ENCODE measurements at places on chromosomes 16 and 17.

DNA sequence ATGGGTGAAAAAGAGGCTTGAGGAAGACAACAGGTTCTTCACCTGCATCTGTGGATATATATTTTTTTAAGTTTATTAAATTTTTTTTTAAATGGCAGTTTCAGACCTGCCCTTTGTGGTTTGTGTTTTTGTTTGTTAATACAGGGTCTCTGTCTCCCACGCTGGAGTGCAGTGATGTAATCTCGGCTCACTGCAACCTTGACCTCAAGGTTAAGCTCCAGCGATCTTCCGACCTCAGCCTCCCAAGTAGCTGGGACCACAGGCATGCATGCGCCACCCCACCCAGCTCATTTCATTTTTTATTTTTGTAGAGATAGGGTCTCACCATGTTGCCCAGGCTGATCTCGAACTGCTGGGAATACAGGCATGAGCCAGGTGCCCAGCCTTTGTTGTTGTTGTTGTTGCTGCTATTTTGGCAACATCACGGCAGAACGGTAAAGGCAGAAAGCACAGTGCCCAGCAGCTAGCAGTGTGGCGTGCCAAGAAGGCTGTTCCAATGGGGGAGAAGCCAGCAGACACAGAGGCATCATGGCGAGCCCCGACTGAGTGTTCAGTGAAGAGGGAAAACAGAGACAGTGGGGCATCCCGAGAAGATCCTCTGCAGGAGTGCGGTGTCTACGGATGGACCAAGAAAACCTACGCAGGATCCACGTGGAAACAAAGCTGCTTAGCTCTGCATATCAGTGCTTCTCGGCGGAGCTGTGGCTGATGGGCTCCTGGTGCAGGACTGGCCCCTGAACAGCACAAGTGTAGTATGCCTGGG is 19.6 kb downstream of the TMC6 start:
- DNase-seq = no peak

DNA sequence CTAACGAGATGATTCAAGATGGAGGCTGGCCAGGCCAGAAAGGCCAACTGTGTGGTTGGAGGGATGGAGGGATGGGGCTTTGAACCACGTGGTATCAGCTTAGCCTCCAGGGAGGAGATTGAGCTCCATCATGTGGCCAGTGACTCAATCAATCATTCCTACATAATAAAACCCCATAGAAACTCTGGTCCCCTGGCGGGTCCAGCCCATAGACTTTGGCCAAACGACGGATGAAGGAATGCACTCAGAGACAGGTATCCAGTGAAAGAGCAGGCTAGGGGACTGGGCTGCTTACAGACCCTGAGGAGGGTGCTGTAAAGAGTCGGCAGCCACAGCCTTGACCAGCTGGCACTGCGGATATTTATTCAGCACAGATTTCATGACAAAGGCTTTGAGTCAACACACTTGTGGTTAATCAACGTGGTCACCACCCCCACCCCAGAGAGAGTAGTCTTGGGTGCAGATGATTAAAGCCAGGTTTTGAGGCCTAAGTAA is 308.7 kb upstream of the TNRC6C start:
- peak; percentile 59 for DNase-seq

DNA sequence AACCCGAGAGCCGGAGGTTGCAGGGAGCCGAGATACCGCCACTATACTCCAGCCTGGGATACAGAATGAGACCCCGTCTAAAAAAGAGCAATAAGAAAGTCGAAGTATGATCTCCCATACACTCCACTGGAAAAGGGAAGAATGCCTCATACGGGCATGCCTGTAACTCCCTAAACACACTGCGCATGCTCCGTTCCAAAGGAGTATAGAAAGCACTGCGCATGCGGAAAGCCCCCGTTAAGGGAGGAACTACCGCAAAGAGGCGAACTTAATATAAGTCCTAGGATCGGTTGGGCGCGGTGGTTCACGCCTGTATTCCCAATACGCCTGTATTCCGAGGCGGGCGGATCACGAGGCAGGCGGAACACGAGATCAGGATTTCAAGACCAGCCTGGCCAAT is 313.1 kb upstream of the ERCC4 start:
- no peak for DNase-seq

DNA sequence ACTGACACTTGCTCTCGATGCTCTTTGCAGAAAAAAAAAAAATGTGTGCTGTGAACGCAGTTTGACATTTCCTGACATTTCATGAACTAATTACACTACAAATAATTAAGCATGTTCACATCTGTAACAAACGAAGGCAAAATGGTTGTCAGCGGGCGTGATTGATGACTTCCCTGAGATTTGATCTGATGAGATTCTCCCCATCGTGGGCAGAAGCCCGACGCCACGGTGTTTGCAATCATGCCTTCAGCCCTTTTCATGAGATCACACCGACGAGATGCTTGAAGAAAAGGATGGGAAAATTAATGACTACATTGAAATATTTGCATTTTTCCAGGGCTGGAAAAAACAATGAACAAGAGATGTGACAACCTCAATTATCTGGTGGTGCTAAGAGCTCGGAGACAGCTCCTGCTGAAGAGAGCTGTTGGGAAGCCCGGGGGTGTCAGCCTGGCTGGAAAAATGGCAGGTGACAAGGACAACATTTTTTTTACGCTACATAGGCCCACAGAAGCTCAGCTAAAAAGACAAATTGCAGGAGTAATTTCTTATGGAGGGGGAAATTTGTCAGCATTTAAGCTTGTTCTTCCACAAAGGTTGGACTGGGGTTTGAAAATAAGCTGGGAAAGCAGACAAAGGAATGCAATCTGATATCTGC is 259.4 kb upstream of the IRX3 start:
- DNase-seq = no peak

GRCh38 chr16:89921702-89922476 is 1.3 kb upstream of the TUBB3 start:
- peak; percentile 94 for DNase-seq

DNA sequence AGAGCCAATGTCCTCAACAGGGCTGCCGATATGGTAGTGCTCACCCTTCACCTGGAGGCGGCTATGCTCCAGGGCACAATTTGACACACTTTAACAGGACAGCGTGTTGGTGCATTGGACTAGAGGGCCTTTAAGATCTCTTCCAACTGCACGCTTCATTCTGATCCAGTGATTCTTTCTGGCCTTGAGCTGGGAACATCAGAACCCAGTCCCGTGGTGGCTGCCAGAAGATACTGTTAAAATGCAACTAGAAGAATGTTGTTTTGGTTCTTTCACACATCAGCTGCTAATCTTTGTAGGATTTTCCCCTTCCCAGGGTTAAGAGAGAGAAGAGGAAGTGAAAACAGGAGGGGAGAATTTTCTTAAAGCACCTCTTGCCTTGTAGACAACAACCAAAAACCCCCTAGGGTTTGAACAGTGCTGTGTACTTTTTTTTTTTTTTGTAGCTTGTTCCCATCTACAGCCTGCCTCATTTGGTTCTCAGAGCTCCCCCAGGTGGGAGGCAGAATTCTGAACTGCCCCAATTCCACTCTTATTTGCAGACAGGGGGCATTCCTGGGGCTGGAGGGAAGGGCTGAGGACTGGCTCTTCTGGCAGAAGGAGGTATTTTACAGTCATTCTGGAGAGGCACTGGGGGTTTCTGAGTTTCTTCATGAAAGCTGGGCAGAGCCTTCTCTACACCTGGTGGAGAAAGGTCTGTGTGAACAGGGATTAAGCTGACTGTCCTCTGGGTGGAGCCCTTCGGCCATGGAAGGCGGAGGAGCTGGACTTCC is 32.4 kb downstream of the SMARCE1 start:
- DNase-seq = peak; percentile 58

DNA sequence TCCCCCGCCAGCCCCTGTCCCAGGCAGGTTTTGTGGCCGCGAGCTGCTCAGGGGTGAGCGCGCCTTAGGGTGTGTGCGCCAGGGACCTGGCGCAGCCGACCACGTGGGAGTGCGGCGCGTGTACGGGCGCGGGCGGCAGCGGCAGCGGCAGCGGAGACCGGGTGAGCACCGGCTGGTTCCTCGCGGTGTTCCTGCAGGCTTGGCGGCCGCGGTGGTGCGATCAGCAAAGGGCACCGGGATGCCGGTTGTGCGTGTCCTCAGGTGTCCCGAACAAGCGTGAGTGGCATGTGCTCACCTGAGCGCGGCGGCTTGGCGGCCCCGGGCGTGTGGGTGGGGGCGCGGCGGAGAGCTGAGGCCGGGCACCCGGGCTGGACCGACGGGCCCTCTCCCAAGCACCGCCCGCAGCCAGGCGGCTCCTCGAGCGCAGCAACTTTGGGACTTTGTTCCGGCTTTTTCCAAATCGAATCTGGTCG is 381 bp upstream of the HSD11B2 start:
- no peak for DNase-seq

DNA sequence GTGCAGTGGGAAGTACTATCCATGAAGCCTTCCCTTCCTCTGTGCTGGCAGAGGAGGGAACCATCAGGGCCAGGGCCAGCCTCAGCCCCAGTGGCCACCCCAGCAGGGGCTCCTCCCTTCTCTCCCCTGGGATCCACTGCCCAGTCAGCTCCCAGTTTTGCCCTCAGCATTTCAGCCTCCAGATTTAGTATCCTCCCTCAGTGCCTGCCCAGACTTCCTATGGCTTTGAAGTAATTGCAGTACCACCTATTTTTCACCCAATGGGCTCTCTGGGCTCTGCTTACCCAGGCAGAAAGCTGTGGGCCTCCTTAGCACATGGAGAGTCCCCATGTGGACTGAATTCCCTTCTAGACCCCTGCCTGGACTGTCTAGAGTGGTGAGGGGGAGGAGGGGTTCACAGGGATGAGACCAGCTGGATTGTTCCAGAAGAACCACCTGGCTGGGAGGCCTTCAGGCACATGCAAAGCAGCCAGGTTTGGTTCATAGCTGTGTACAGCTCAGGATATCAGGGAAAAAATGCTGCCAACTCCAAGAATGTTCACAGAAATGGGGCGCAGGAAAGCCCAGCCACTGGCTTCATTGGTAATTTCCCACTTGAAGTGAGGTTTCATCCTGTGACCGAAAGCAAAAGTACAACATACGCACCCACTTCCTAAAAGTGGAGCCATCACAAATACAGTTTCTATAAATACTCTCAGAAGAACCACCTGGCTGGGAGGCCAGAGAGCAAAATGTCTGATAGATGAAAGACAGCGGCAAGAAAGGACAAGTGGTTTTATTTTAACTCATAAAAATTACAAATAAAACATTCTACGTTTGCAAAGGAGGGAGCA is 15.2 kb upstream of the HERPUD1 start:
- no peak for DNase-seq

DNA sequence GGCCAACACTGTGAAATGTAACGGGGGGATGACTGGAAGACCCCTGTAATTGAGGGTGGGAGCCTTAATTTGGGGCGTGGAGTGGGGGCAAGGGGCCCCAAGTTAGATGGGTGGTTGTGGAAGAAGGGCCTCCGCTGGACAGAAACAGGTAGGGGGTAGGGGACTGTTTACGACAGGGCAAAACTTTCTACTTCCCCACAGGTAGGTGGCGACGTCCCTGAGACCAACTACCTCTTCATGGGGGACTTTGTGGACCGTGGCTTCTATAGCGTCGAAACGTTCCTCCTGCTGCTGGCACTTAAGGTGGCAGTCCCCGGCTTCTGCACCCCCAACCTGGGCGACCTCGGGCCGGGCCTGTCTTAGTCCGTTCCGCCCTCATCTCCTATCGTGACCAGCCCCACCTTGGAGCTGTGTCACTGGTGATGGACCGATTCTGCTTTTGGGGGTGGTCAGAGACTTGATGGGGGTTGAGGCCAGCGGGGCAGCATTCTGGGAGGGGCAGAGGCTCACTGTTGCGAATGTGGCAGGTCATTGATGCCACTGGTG is 6.8 kb downstream of the PPP4C start:
- no peak for DNase-seq

DNA sequence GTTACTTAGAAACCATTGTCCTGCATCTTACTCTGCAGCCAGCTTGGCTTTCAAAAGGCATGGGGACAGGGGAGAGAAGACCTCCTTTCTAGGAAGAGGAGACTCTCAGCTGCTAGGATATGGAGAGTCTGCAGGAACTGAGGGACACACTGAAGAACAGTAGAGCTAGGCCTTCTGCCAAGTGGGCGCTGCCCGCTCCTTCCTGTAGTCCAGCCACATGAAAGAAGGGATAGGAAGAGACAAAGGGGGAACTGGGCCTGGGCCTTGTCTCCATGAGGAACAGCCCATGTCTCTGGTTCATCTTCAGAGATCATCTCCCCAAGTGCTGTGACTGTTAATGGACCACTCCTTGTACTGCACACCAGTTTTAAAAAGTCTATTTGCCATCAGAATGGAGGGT is 78.4 kb downstream of the SYCE1L start:
- no peak for DNase-seq

DNA sequence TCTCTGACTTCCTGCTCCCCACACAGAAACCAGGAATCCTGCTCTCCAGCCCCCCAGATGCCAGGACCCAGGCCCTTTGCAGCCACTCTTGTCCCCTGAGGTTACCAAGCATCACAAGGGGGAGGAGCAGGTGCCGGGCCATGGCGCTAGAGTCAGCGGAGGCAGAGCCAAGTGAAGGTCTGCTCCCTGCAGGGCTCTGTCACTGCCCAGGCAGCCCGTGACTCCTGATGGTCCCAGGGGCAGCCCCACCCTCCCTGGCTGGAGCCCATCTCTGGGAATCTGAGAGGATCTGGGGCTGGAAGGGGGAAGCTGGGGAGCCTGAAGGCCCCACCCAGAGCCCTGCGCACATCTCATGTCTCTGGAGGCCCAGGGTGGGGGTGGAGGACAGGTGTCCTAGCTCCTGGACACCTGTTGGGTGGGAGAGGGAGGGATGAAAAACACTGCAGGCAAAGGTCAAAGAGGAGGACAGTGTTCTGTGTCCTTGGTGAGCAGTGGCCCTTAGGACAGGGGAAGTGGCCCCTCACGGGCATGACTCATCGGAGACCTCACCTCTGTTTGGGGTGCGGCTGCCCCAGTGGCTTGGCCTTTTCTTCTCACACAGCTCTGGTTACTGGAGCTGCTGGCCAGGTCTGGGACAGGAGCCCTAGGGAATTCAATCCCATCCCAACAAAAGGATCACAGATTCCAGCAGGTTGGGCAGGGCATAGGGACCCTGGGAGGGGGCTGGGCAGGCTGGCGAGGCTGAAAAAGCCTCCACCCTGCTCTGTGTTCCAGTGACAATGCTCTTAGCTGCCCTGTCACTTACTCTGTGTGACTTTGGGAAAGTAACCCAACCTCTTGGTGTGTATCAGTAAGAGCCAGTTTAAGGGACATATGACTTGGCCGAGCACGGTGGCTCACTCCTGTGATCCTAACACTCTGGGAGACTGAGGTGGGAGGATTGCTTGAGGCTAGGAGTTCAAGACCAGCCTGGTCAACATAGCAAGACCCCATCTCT is at the start of gene PRSS36:
Gene PRSS36 (minus strand): TSS at position 173 of the 997 bp plus-strand sequence. CDS start 31 bp downstream, at position 142.
- DNase-seq = no peak

DNA sequence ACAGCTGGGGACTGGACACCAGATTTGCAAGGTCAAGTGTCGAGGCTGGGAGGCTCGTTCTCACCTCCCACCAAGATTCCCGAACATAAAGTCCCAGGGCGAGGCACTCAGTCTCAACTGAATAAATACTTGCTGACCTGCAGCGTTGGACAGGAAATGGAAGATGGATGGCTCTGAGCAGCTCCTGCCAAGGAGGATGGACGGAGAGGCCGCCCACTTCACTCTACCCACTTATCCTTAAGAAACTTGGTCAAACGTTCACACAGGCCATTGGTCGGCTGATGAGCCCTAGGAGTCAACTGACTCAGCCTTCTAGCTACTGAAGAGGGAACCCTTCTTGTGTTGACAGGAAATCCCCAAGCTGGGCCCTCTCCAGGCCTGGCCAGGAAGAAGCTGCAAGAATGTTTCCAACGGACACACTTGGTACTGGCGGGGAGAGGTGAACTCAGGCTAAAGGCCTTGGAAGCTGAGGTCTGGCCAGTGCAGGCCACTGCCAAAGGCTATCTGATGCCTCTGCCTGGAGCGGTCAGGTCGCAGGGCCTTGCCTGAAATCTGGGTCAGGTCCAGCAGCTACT is 50.0 kb downstream of the VAC14 start:
- peak; percentile 100 for DNase-seq
